AML-193 (cell line): ENCODE measurements at places on chromosomes 11 and 22.

GRCh38 chr11:3981084-3981633, 113.4 kb upstream of the RRM1 start:
- DNase-seq, result no peak

- no peak for DNase-seq
Observed at GRCh38 chr11:2134022-2135010, 4.9 kb downstream of the IGF2 start.

DNA sequence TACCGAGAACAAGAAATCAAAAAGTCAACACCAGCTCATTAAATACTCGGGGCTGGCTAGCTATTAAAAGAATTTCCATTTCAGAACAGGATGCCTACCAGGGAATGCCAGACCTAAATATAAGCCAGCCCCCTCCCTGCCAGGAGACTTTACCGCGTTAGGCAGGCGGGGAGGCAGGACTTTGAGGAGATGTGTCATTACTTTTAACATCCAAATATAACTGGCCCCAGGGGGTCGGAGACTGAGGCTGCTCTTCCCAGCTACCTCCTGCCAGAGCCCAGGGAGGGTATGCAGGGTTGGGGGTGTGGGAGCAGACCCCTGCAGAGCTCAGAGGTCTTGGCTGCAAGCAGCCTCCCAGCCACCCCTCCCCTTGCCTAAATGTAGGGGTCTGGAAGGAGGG, 183.5 kb downstream of the DSCAML1 start:
- no peak for DNase-seq

DNA sequence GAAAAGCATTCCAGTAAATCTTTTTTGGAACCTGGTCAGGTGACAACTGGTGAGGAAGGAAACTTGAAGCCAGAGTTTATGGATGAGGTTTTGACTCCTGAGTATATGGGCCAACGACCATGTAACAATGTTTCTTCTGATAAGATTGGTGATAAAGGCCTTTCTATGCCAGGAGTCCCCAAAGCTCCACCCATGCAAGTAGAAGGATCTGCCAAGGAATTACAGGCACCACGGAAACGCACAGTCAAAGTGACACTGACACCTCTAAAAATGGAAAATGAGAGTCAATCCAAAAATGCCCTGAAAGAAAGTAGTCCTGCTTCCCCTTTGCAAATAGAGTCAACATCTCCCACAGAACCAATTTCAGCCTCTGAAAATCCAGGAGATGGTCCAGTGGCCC, 24.1 kb upstream of the TTC36 start:
- DNase-seq, result no peak

DNA sequence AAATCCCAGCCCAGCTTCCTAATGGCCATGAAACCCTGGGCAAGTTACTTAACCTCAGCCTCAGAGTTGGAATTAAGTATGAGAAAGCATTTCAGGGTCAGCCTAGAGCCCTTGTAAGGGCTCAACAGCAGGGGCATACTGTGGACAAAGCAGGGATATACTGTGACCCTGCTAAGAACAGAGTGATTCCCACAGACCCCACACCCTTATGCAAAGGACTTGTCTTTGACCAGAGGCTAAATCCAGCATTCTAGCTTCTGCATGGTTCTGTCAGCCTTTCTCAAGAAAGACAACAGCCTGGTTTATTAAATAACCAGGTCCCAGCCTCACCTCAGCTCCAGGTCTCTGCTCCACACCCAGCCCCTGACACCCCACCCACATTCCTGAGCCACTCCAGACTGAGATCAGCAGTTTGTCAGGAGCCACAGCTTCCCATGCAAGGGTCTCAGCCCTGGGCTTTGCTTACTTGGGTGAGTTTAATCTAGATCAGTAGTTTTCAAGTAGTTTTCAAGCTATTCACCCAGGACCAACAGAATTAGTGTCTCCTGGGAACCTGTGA, 69.2 kb downstream of the GALNT18 start:
- no peak for DNase-seq

DNA sequence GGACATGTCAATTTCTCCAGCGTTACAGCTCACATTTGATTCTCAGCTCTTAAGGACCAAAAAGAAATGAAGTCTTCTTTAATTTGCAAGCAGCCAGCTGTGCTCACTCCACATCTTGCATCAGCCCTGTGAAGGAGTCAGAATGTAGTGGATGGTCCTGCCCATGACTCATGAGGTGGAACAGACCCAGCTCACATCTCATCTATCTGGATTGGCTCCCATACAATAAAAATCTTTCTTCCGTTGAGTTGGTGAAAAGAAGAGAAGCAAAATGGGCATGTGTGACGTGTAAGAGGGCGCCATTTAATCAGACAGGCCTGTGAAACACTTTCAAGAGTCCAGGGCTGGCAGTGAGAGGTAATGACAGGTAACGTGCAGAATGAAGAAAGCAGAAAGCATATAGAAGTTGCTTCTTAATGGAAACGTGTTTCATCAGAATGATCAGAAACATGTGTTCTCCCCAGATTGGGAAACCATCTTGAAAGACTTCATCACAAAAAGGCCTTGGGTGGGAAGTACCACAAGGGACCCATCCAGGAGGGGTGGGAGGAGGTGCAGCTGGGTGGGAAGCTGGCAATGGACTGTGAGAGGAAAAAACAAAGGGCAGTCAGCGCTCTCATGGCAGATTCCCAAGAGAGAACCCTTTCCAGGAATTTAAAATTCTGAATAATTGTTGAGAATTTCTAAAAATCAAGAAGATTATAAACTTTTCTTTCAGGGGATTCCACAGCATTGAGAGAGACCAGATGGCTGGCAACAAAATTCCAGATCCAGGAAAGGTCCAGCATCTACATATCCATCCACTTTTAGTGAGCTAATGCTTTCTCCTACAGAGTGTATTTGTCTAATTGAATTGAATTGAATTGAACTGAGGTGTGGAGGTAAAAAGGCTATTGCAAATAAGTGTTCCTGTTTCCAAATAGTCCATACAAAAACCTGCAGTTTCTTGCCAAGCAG, 57.0 kb downstream of the ETS1 start:
- no peak for DNase-seq

GRCh38 chr11:46270684-46271083, 6.8 kb upstream of the CREB3L1 start:
- no peak for DNase-seq

DNA sequence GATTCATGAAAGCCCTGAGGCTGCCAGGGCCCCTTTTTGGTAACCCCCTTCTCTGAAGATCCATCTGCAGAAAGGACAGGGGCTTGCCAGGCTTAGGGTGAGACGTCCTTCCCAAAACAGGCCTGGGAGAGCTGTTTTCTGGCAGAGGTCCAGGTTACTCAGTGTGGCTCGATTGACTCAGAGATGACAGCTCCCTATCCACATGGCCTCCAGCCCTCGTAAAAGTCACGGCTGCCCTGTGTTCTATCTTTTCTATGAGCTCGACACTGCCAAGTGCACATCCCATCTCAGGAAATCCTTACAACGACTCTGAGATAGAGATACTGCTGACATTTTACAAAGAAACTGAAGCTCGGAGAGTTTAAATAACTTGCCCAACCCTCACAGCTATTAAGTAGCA, 20.4 kb downstream of the ADAMTS8 start:
- no peak for DNase-seq

- no peak for DNase-seq
Observed at GRCh38 chr11:122342089-122342744, 226.2 kb upstream of the BLID start.

- no peak for DNase-seq
Observed at GRCh38 chr22:33401291-33401690, 343.1 kb upstream of the SYN3 start.

DNA sequence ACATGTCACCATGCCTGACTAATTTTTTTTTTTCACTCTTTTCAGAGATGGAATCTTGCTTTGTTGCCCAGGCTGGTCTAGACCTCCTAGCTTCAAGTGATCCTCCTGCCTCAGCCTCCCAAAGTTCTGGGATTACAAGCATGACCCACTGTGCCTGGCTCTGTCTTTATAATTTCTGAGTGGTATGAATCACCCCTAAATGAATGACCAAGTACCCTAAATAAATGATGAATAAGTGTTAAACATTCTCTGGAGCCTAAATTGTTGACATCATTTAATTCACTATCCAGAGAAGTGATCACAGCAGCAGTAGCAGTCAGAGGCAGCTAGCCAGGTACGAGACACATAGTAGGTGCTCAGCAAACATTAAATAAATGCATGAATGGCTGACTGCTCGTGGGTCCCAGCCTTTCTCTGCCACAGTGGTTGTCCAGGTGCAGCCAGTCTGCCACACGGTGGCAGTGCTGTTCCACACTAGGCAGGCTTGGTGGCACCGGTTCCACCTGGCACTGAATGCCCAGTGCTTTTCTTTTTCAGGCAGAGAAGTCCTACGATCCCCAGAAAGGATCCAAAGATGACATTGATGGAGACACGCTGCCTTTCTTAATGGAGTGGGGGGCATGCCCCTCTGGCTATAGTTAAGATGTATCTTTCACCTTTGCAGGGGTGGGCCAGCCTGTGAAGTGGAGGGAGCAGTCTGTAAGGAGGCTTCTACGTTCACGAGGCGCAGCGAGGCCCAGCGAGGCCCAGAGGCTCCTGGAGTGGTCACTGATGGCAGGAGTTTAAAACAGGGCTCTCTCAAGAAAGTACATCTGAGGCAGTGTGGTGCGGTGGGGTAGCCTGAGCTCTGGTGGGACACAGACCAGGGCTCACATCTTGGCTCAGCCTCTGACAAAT, 8.7 kb upstream of the TTC12 start:
- peak; percentile 25 for DNase-seq

DNA sequence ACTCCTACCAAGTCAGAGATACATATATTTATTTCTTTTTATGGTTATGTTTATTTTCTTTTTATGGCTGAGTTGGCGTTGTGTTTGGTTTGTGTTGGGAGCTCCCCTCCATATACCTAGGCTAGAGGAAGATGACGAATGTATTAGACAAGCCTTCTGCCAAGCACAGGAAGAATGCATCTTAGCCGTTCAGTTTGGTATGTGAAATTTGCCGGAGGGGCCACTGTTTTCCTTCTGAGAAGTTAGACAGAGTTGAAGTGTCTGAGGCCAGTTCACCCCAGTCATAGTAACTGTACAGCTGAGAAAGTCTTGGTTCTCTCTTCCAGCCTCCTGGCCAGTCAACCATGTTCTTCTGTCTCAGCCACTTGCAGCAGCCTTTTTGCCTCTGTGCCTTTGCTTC, 29.8 kb downstream of the TEAD1 start:
- no peak for DNase-seq

GRCh38 chr11:87425391-87425790, 387.7 kb downstream of the TMEM135 start:
- no peak for DNase-seq

DNA sequence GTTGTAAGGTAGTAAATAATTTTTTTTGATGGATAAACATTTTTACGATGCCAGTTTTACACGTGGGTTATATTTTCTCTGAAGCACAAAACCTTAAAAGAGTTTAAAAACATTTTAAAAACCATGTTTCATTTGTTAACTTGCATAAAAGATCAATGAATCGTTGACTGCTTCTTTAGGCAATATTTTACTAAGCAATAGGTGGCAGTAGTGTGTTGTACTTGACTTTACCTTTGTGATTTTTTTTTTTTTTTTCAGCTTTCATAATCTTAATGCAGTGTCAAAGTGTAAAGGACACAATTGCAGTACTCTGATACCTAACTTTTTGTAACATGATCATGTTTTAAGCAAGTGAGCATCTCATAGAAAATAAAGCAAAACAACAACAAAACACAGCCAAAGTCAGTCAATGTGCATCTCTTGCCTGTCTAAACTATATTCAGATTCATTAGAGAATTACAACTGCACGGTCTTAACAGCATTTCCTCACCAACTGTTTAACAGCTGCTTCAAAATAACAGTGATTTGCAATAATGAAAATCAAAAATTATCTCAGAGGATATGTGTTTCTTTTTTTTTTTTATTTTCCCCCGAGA, 27.7 kb downstream of the DNAJC24 start:
- peak; percentile 38 for DNase-seq

DNA sequence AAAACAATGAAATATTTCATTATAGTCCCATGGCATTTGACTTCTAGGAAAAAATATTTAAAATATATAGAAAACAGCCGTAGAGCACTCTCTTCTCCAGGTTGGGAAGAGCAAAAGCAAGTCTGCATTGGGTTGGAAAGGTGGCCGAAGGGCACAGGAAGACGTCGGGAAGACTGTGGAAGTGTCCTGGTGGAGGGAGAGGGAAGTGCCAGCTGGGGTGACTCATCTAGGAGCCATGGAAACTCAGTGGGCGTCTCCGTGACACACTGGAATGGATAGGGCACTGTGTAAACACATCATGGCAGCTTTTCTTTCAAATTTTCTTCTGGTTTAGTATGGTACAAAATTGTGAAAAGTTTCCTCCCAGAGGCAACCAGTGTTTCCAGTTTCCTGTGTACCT, 12.7 kb downstream of the GTPBP1 start:
- no peak for DNase-seq

- no peak for DNase-seq
Observed at GRCh38 chr11:113831314-113831713, 44.1 kb downstream of the USP28 start.

DNA sequence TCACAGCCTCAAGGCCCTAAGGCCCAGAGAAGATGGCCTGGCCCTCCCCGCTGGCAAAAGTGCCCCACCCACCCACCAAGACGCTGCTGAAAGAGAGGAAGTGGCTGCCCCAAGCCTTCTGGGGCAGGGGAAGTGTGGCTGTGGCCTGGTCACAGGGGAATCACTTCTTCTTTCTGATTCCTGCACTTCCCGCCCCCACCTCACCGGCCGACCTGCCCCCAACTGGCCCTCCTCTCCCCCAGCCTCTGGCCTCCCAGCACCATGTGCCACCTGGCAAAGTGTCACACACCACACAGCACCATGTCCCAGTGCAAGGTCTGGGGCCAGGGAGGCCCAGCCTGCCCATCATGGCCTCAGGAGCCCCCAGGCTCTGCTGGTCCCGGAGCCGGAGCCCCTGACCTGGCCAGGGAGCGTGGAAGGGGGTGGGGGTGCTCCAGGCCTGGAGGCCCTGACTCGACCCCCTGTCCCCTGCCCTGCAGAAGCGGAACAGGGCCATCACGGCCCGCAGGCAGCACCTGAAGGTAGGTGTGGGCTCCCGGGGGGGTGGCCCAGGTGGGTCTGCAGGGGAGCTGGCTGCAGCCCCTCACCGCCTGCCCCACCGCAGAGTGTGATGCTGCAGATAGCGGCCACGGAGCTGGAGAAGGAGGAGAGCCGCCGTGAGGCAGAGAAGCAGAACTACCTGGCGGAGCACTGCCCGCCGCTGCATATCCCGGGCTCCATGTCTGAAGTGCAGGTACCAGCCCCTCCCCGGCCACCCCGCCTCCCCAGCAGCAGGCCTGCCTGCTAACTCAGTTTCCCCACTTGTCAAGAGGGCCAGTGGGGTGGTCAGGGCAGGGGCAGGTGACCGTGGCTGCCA, 1.4 kb downstream of the TNNI2 start:
- DNase-seq, result peak; percentile 76

GRCh38 chr22:22818861-22819855, 68.5 kb upstream of the IGLL5 start:
- DNase-seq, result no peak
